CD4-positive, alpha-beta T cell treated with Interferon alpha-2 for 1 hour (primary cell): ENCODE measurements at places on chromosomes 16 and 17.

- DNase-seq, result no peak
Measured at GRCh38 chr17:56313201-56313600, 159.9 kb downstream of the ANKFN1 start.

- no peak for DNase-seq
Measured at GRCh38 chr16:57972306-57972705, 1.4 kb upstream of the CNGB1 start.

GRCh38 chr17:45114117-45114932, 18.0 kb downstream of the PLCD3 start:
- DNase-seq, result no peak

GRCh38 chr17:81388091-81388611, 7.1 kb upstream of the BAHCC1 start:
- DNase-seq, result no peak

DNA sequence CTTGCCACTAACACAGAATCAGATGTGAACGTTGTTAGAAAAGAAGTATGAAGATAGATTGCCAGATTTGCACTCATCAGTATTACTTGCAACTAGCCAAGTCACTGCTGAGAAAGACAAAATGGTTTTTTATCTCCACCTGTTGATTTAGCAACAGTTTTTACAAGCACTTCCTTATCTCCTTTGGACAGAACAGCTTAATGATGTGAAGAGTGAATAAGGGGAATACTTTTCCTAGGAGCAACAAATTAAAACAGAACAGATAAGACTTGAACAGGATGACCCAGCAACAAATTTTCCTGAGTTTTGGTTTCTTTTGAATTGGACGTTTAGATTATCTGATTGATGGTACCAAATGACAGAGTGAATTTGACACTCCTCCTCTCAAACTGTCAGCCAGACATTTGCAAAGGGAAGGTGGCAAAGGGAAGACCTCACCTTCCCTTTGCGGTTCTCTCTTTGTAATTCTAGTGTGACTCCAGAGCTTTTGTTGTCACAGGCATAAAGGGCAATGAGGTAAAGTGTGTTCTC, 130.6 kb downstream of the NLK start:
- DNase-seq, result no peak

- no peak for DNase-seq
Measured at GRCh38 chr16:78094166-78094565, 5.3 kb upstream of the WWOX start.

DNA sequence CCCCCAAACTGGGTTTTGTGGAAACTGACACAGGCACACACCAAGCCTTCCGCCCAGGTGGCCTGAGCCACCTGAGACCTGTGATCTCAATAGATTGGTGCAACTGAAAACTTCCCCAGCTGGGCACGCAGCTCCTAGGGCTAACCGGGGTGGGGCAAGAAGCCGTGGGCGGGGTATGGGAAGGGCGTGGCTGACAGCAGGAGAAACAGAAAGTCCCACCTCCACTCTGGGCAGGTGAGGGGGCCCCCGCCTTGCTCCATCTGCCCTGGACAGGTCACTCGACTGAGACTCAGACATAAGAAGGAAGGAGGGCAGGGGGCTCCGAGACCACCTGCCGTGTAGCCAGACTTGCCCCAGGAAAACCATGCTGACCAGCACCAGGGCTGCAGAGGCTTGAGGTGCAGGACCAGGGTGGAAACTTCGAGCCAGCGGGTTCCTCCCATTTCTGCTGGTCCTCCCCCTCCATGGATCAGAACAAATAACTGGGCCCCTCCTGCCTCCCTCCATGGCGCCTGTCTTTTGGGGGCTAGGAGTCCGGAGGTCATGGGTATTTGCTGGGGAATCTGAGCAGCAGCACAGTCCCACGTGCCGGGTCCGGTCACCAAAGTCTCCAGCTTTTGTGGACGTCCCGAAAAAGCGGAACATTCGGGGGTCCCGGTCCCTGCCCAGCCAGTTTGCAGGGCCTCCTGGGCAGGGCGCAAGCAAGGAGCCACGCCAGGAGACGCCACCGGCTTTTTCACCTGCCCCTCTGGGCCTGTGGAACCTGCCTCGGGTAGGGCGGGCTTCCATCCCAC, 1.3 kb downstream of the TIMP2 start:
- DNase-seq, result peak; percentile 76

GRCh38 chr17:79809530-79810129, 12.8 kb upstream of the CBX8 start:
- DNase-seq, result no peak

DNA sequence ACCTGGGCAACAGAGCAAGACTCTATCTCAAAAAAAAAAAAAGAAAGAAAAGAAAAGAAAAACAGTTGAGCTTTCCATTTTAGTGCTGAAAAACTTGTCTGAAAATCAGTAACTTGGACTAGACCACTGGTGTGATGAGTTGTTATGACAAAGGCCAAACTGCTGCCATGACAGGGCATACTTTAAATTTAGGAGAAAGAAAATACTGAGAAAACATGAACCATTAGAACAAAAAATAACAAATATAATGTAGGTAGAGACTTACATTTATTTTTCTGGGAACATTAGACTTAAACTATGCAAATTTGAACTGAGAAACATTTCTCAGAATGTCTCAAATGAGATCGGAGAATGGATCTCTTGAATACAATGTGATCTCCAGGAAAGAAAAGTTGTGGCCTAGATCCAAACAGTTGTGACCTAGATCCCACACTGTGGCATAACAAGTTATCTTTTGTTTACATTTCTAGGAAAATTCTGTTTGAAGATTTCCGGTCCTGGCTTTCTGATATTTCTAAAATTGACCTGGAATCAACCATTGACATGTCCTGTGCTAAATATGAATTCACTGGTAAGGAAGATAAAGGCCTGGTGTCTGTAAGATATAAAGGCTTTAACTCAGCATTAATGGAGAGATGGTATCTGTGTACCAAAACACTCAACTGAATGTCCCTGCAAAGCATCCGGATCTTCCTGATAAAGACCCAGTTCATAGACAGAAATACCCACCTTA, 10.9 kb downstream of the OGFOD1 start:
- no peak for DNase-seq

GRCh38 chr16:23155445-23156049, 6.3 kb upstream of the USP31 start:
- no peak for DNase-seq

- DNase-seq, result peak; percentile 75
Measured at GRCh38 chr16:27326738-27327585, 13.2 kb downstream of the IL4R start.

DNA sequence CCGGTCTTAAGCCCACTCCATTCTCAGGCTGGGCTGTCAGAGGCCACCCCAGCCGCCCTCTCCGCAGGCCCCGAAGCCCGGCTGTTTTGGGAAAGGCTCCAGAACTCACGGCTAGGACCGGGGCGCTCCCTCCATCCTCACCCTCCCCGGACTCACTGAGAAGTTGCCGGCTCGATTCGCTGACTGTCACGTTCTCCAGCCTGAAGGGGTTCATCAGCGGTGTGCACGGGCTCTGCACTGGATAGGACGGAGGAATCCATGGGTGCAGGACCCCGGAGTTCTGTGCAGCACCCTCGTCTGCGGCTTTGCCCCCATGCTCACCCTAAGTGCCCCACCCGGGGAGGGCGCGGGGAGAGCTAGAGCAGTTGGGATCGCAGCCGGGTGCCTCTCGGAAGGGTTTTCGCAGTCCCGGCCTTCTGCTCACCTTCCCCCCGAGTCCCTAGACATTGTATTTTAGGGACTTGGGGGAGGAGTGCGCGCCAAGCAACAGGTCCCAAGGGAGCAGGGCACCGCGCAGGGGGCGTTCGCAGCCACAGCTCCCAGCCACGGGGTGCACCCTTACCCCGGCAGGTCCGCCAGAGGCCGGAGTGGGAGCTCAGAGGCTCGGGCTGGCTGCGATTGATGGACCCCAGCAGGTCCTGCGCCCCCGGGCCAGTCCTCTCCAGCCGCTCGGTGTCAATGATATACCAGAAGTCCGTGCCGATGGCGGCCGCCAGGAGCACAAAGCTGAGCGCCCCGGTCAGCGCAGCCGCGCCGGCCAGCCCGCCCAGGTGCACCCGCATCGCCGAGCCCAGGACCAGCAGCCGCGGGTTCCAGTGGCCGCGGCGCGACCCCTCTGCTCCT, 1.0 kb downstream of the TMEM114 start:
- DNase-seq, result no peak

DNA sequence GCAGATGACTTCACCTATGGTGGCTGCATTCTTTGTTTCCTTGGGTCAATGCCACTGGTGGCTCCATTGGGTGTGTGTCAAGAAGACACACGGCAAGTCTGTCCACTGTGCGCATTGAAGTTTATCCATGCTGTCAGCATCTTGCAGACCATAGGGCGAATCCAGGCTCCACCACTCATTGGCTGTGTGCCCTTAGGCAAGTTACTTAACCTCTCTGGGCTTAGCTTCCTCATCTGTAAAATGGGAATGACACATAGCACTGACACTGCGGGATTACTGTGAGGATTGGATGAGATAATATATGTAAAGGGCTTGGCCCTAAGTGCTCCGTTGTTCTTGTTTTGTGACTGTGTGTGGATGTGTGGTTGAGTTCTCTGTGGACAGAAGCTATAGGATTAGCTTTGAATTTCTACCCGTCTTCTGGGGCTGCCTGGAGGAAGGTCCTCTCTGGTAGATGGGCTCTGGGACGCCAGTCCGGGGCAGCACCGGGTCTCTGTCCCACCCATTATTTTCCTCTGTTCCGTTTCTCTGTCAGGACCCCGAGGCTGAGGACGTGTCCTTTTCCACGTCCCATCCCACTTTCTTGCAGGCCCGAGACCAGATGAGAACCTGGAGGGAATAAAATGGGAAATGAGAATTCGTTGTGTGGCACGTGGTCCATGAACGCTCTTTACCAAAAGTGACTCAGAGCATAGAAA, 178.4 kb downstream of the IRF8 start:
- DNase-seq, result no peak

DNA sequence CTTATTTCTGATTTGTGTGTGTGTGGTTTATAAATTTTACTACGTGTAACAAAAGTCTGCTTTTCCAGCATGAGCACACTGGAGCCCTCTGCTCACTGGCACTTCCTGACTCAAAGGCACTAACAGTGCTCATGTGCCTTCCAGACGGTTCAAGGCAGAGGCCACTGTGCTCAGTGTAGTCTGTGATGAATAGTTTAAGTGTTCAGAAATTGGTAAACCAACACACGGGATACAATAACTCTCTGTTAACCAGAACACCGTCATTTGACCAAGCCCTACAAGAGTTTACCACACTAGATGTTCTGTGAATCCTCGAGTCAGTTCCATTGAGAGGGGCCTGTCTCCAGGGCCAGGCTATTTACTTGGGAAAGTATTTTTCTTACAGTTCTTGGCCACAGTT, 191.9 kb downstream of the MRTFB start:
- DNase-seq, result no peak

DNA sequence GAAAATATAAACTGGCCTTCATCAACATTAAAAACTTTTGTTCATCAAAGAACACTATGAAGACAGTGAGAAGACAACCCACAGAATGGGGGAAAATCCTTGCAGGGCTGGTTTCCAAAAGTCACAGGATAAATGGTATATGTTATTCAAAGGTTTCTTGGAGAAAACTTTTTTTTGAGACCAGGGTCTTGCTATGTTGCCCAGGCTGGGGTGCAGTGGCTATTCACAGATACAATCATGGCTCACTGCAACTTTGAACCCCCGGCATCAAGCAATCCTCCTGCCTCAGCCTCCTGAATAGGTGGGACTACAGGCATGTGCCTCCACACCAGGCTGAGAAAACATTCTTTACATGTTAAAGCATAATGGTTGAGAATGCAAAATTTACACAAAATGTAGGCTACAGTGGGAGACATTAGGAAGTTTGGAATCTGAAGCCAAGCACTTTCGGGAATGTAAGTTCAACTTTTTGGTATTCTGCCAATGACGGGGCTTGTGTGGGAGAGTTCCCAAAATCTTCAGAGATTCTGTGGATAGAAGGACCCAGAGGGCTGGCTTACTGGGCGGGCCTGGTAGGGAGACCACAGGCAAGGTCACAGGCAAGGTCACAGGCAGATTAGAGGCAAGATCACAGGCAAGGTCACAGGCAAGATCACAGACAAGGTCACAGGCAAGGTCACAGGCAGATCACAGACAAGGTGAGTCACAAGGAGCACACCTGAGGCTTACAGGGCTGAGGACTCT, 24.2 kb upstream of the ATP2A3 start:
- DNase-seq, result no peak

DNA sequence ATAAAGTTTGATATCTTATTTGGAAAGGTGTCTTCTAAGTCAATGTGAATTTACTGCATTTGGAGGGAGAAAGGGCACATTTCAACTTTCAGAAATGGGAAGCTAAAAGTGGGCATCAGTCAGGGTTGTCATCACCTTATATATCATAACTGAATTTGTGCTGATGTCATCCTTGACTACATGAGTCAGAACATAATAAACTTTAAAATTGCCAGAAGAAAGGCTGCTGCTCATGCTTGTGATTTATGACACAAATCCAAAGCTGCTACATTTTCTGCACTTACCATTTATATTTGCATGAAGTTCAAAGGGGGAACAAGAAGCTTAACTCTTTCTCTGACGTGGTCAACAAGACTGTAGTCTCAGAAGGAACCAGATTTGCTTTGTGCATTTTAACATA, 196.6 kb downstream of the UTP18 start:
- DNase-seq, result no peak

GRCh38 chr16:73172973-73173709, 125.2 kb upstream of the ZFHX3 start:
- no peak for DNase-seq

DNA sequence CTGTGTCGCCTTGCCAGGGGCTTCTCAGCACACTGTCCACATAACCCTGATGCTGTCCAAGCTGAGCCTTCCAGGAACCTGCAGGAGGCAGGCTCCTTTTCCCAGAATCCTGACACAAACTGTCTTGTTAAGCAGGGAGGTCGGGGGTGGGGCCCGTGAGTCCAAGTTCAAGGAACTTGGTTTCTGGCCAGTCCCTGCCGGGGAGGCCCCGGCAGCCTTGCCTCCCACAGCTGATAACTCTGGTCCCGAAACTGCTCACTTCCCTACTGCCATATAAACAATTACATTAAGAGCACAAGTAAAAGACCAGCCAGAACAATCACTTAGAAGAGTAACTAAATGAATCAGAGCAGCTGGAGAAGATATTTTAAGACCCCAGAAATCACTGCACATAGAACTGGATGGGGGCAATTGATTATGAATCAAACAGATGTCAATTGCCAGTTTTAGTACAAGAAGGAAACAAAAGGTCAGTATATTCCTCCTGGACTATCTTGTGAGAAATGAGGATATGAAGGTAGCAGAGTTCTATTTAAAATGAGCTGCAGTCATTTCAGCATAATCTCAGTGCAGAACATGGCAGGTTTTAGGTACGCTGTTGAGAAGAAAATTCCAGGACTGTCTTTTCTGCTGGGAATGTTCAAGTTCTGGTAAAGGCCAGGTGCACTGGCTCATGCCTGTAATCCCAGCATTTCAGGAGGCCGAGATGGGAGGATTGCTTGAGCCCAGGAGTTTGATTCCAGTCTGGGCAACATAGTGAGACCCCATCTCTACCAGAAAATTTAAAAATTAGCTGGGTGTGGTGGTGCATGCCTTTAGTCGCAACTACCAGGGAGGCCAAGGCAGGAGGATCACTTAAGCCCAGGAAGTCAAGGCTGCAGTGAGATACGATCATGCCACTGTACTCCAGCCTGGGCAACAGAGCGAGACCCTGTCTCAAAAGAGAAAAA, 169.8 kb downstream of the PITPNC1 start:
- DNase-seq, result no peak

GRCh38 chr17:57724026-57724728, 20.9 kb downstream of the CCDC182 start:
- no peak for DNase-seq
